ENCODE measurements at places on chromosomes 5 and 9.

- no peak for DNase-seq
Measured at GRCh38 chr5:54469622-54470021, 14.1 kb downstream of the HSPB3 start.

DNA sequence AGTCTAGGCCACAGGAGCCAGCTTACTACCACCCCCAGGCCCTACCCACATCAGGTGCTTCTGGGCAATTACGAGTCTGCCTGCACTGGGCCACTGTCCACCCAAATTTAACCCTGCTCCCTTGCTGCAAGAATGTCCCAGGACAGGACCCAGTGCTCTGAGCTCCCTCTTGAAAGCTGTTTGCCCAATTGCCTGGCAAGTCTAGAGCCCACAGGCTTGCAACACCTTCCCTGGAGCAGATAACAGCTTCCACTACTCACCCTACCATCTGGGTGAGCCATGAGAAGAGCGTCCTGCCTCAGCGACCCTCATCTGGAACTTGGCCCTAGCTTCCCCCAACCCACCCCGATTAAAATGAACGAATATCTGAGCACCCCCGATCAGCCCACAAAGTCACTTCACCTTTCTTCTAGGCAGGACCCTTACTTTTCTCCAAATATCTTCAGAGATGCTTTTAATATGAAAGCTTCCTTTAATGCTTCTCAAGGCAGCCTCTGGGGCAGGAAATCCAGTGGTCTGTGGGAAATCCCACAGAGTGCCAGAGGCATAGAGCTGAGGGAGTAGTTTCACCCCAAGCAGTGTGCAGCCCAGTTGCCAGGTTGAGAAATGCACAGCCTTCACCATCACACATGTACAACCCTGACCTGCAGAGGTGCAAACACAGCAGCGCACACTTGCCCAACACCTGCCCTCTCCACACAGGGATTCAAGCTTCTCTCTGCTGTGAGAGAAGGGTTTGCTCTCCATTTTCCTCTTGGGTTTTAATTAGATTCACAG is 10.6 kb downstream of the ACSL6 start:
- no peak for DNase-seq

DNA sequence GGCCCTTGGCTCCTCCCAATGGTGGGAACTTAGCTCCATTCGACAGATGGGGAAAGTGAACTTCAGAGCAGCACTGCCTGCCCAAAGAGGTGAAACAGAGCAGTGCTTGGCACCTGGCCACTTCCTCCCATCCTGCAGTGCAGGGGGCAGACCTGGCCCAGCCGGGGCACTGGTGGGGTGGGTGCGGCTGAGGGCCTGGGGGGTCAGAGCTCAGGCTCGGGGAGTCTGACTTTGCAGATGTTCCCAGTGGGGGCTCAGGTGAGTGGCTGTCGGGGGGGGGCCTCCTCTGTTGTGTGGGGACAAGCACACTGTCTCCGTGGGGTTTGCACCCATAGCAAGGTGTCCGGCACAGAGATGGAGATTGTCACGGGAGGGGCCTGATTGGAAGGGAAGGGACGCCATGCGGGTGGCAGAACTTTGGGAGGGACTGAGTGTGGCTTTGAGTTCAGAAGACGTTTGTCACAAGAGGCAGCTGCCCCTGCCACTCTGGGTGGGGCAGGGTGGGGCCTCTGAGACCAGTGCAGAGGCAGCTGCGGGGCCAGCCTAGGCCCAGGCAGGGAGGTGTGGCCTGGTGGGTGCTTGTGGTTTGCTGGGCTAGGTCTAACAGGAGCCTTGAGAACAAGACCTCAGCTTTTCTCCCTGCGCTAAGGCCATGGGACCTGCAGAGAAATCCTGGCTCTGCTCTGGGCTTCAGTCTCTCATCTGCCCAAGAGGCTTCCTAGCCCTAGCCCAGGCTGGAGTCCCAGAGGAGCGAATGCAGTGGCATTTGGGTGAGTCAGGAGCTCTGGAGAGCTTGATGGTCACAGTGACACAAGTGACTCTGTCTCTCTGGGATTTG is 2.5 kb downstream of the MYMK start:
- DNase-seq = no peak

DNA sequence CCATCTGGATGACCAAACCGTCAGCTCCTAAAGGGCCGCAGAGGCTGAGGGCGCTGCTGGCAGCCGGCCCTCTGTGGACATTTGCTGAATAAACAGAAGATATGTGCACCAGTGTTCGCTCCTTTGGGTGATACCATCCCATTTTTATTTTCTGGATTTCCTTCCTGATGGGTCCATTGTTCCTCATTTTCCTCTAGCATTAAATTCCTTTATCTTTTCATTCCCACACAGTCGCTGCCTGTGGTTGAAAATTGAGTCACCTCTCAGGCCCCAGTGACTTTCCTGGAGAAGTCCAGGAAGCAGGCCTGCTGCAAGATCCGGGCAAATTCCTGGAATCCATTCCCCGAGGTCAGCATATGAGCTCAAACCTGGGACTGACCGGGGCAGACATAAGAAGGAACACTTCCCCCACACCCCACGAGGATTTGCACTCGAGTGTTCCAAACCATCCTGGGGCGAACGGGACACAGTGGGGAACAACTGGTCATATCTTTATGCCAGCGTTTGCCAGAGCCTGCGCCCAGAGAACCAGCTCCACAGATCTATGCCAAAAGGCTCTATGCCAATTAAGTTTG is 86.7 kb upstream of the PCA3 start:
- no peak for DNase-seq

- DNase-seq = no peak
Measured at GRCh38 chr9:136020671-136021070, 59.5 kb upstream of the UBAC1 start.

DNA sequence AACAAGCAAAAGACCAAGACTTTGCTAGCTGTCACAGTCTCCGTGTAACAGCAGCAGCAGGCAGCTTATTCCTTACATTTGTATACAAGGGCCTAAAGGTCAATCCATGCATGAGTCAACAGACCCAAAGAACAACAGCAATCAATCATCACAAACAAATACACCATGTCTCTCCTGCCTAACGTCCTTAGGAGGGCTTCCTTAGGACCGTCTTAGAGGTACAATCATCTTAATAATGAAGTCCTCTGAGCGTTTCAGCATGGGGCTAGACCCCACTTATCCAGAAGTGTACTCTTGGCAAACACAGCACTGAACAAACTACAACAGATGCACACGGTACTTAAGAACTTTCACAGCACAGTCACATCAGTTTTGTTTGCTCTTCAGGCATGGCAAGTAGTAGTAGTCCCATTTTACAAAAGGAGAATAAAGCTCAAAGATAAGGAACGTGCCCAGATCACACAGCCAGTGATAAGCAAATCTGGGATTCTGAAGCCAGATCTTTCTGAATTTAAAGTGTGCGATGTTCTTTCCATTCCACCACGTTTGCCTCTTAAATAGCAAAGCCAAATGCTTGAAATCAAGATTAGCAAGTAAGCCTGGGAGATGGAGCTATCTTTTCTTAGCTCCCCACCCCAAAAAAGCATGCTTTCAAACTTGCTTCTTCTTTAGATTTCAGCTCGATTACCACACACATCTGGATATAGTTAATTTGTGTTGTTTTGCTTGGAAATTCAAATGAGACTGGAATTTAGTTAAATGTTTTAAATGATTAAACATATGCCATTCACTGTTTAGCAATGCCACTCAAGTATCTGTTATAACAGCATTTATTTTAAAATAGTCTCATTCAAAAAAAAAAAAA is 24.2 kb downstream of the PSMB7 start:
- no peak for DNase-seq

- DNase-seq = no peak
Measured at GRCh38 chr9:70130266-70130665, 86.6 kb downstream of the MAMDC2 start.

DNA sequence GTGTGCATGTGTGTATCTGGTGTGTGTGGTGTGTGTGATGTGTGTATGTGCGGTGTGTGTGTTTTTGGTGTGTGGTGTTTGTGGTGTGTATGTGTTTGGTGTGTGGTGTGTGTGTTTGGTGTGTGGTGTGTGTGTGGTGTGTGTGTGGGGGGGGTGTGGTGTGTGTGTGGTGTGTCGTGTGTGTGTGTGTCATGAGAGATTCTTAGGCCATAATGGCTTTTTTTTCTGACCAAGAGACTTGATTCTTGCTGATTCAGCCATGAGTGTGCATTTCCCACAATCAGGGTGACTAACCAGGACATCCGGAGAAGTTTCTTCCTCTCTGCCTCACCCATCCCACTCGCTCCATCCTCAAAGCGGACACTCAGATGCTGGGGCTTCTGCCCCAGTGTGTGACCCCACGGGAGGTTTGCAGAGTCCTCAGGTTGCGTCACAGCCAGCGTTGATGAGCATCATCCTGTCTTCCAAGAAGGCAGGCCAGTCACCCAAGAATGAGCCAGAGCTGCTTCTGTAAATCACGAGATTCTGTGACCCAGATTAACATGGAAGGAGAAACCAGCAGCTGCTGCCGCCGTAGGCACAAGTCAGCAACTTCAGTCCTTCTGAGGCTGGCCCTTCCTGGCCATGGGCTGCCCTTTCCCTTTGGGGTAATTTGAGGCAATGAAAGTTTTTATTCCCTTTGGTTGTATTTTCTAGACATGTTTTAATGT is 12.5 kb upstream of the CTSL start:
- peak; percentile 77 for DNase-seq

- no peak for DNase-seq
Measured at GRCh38 chr5:149799119-149799623, 69.1 kb downstream of the PPARGC1B start.

- peak; percentile 50 for DNase-seq
Measured at GRCh38 chr9:126058011-126058531, 268.6 kb upstream of the MVB12B start.

All from eye (tissue), 1 donor.